Globus pallidus (tissue), 1 donor: ENCODE measurements at places on chromosomes 11 and 22.
A peak's percentile ranks its signal among the peaks of the same experiment; 100 is the strongest.

GRCh38 chr11:119355091-119355843, 8.8 kb upstream of the MFRP start:
- no peak for DNase-seq

- no peak for DNase-seq
Observed at GRCh38 chr11:113172382-113172951, 141.9 kb upstream of the TTC12 start.

DNA sequence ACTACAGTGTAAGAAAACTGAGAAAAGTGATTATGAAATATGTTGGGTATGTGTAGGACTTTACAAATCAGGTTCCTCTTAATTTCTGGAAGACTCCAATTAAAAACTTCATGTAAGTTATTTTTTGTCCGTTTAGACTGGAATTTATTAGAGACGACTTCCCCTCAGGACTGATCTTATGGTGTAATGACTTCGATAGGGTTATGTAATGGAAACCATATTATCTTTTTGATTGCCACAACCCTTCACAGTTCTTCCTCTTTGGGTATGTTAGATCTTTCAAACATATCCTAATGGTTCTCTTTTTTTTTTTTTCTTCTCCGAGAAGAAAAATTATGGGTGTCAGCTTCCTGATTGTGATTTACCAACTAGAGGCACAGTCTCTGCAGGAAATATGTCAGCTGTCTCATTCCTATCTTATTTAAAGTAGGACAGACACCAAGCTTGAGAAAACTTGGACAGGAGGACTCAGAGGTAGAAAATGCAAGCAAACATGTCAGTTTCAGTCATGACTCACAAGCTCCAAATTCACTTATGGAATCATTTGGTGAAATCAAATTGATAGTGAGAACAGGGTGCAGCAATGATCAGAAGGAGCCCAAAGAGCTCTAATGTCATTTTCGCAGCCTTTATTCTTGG, 11.1 kb upstream of the LDLRAD3 start:
- no peak for DNase-seq

DNA sequence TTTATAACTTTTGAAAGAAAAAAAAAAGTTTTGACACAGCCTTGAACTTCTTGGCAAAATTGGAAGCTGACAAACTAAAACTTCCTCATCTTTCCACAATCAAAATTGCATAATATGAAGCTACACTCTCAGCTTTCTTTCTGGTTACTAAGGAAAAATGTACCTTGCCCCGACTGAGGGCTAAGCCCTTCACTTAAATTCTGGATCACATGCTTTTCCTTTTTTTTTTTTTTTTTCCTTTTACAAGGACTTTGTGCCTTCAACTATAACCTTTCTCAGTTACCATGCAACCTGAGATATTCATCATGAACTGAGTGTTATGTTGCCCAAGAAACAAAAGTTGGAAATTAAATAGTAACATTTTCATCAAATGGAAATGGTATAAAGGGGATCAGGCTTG, 188.5 kb upstream of the CARD18 start:
- no peak for DNase-seq

- peak; percentile 45 for DNase-seq
Observed at GRCh38 chr11:95229993-95230809, 801 bp downstream of the SESN3 start.

- DNase-seq = no peak
Observed at GRCh38 chr22:40273319-40273718, 73.0 kb upstream of the ADSL start.

- no peak for DNase-seq
Observed at GRCh38 chr11:19793326-19793725, 80.7 kb downstream of the NAV2 start.

GRCh38 chr11:83044958-83045712, 26.6 kb downstream of the RAB30 start:
- no peak for DNase-seq

DNA sequence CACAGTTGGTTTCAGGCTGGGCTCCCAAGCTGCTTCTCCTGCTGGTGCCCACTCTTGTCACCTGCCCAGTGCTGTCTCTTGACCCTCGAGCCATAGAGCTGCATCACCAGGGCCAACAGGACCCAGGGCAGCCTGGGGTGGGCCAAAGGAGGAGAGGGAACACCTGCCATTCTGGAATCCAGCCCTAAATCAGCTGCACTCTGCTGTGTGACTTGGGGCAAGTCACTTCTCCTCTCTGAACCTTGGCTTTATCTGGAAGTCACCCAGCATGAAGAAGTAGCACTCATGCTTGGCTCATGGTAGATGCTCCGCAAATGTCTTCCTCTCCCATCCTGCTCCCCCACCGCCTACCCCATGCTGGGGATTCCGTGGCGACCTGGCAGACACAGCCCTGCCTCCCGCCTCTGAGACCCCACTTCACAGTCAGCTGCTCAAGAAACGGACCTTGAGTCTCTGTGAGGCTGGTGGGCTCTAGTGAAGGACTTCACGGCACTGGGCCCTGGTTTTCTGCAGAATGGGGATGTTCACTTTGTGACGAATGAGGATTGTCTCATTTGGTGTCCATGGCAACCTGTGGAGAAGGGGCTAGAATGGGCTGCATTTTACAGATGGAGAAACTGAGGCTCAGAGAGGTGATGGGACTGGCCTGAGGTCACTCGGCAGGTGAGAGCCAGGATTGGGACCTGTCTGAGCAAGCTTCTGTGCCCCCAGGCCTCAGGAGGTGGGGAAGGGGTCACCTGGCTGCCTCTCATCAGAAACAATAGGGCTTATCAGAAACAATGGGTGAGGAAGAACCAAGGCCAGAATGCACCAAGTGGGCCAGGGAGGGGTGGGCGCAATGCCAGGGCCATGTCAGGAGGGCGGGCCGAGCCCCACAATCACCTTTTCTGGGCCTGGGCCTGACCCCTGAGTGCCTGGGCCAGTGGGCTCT, 12.4 kb downstream of the EMID1 start:
- no peak for DNase-seq

DNA sequence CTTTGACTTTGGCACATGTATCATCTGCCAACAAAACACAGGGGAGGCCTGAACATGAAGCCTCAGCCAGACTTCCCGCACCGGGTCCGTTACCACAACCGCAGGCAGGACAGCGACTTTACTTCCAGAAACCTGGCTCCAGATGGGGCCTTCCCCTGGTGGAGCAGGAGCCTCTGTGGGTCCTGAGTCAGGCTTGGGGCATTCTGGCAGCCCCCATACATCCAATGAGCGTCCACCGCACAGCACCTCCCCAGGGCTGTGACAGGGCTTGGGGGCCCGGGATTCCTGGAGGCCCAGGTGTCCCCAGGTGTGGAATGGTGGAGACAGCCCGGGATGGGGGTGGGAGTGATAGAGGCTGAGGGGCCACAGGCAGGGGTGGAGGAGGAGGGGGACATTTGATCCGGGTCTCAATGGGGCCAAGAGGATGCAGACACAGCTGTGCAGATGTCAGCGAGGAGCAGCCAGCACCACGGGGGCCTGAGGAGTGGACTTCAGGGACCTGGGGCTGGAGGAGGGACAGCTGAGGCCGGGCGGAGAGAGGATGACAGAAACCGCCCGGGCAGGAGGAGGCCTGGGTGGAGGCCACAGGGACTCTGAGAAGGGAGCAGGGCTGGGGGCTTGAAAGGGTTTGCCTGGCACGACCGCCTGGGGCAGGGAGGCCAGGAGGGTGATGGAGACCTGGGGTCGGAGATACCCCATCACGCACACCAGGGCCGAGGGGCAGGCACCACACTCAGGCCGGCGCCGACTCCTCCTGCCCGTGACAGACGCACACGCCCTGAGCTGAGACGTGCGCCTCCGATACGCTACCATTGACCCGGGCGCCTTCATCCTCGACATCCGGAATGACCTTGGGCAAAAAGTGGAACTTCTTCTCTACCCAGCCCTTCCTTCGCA, 8.6 kb downstream of the TTLL8 start:
- DNase-seq = no peak

- no peak for DNase-seq
Observed at GRCh38 chr11:65851811-65852507, 6.0 kb downstream of the CFL1 start.

DNA sequence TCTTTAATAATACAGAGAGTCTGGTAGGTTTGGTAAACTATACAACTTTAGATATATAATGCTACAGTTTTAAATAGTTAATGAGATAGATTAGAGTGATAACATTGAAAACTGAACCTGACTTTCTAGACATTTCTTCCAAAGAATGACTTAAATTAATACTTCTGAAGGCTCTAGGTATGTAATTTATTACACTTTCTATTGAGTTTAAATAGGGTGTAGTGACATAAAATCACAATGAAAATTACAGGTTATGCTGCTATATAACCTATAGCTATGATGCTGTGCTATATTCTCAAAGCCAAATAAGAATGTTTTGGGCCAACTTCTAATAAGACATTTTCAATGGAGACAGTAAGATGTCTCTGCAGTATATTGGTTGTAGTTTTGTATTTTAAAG, 7.7 kb downstream of the HIPK3 start:
- no peak for DNase-seq

DNA sequence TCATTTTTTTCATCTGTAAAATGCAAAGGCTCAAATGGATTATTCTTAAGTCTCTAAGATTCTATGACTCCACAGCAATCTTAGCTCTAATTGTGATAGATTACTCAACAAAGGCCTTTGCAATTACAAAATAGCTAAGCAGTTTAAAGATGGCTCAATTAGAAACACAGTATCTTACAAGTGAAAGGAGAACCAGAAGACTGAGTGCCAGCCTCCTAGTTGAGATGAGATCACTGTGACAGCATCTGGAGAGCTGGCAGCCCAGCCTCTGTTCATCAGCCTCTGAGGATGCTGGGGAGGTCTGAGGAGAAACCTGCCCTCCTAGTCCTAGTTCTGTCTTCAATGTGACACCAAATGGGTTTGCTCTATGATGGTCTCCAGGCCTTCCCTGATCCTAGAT, 158.4 kb upstream of the NARS2 start:
- no peak for DNase-seq

DNA sequence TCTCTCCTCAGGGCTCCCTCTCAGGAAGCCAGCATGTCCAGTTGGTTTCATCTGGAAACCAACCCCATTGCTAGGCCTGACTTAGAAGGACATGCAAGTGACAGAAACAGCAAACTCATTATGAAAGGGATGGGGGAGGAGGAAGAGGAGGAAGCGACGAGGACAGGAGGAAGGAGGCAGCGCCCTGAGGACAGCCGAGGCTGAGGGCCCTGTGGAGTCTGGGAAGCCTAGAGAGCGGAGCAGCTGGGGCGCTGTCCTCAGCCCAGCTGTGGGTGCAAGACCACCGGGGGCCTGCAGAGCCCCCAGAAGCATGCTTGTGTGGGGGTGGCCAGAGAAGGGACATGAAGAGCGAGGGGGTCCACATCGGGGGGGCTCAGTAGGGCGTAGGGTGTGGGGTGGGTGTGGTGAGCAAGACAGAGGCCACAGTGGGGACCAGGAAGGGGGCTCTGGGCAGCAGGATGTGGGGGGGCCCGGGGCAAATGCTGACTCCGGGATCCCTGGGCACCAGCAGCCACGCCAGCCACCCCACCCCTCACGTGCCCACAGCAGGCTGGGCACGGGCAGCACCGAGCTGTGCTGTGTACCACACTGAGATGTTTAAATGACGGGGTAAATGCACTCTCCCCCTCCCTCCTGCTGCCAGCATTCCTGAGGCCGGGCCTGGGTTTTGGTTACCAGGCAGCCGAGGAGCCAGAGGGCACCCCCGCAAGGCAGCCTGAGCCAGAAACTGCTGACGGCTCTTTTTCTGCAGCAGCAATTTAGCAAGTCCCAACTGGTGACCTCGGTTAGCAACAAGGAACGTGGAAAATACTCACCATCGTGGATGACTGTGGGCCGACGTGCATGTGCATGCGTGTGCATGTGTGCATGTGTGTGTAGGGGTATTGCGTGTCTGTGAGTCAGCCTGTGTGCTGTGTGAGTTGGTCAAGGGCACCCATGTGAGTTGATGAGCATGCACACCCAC, 82.7 kb upstream of the LINC01488 start:
- no peak for DNase-seq

DNA sequence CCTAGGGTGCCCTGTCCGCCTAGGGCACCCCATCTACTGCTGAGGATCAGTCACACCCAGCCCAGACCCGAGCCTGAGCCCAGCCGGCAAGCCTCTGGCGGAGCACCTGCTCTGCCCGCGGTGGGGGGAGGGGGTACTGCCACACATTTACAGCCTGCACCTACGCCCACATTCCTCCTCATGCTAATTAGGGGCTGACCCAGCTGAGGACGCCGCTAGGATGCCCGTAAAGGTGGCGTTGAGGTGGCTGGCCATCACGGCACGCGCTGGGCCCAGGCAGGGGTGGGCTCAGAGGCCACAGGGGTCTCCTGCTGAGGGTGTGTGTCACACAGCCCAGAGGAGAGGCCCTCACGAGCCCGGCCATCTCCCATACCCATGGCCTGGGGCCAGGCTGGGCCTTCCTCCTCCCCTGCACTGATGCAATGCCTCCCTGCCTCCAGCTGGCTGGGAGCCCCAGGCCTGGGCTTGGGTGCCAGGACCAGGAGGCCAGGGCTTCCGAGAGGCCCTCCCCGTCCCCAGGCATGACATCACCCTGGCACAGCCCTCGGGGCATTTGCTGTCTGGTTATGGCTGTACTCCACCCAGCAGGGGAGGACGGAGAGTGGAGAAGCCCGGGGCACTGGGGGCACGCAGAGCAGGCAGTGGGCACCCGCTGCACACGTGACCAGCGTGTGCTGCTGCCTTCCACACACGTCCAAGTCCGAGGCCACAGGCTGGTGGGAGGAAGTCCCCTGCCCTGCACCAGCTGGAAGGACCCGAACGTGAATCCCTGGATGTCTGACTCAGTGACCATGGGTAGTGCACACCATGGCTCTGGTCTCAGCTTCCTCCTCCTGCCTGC, 12.7 kb downstream of the DUSP8 start:
- DNase-seq = peak; percentile 98

DNA sequence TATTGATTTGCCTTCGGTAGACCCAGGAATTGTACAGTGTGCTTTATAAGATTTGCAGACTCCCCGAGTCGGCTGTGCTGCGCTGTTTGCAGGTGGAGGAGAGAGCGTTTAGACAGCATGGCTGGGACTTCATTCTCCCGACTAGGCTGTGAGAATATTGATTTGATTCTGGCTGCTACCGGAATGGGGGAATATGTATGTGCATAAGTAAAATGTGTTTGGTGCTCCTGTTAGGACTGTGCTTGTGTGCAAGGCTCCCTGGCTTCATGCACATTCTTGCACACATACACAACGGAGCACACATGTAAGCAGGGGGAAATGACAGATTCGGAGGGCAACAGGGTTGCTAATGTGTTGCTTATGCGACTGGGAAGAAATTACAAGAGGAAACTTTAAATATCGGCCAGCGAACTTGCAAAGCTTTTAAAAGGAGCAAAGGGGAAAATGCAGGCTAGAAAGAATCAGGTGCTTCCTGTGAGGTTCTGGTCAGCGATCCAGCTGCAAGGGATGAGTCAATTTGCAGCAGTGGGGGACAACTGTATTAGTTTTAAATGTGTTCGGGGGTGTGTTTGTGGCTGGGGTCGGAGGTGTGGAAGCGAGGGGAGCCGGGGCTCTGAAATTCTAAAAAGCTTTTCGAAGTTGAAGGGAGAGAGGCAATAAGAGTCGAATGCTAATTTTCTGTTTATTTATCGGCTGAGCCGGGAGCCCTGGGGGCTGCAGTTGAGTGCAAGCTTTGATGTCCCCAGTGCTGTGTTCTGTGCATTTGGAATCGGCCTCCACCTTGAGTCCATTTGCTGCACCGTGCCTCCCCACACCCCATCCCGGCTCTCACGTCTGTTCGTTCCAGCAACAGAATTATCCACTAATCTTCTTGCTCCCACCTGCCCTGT, 731 bp downstream of the NTM start:
- DNase-seq = peak; percentile 65

- no peak for DNase-seq
Observed at GRCh38 chr11:58507355-58507754, 550 bp downstream of the OR5B21 start.
